ENCODE measurements at places on chromosomes 13 and 19. TPM values are rescaled to one million over a fixed set of nuclear protein-coding genes. Genes with fewer than 3 reads are reported as not detected.

- H3K4me3 ChIP-seq, result no peak overlapping the region
- no peak for DNase-seq
- no peak overlapping the region for H3K27ac ChIP-seq
Measured at GRCh38 chr19:28718909-28719308, 494.0 kb downstream of the UQCRFS1 start.

- DNase-seq, result peak; percentile 48
- no peaks in the 10 kb centered on the region for H3K36me3 ChIP-seq
- no peaks in the 10 kb centered on the region for H3K27me3 ChIP-seq
- peak overlapping the region; percentile 94 for H3K4me3 ChIP-seq
Measured at GRCh38 chr19:47778954-47779351, 450 bp downstream of the SELENOW start.

DNA sequence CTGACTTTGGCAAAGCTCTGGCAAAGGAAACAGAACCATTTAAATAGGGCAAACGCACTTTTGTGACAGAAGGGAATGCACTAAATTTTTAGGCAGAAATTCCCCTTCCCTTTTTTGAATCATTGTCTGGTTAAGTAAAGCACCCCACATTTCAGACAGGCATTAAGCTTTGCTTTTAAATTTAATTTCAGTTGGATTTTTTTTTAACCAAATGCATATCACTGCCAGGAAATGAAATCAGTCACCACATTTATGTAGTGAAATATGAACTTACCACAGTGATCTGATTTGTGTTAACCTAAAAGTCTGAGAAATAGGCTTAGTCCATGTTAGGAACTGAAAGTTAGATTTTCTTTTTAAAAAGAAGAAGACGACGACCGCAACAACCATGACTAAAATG is 10.8 kb downstream of the GPR183 start:
- H3K4me1 ChIP-seq, result no peaks in the 10 kb centered on the region
- no peak for DNase-seq
- H3K27ac ChIP-seq, result no peak overlapping the region
- H3K4me3 ChIP-seq, result no peak overlapping the region

DNA sequence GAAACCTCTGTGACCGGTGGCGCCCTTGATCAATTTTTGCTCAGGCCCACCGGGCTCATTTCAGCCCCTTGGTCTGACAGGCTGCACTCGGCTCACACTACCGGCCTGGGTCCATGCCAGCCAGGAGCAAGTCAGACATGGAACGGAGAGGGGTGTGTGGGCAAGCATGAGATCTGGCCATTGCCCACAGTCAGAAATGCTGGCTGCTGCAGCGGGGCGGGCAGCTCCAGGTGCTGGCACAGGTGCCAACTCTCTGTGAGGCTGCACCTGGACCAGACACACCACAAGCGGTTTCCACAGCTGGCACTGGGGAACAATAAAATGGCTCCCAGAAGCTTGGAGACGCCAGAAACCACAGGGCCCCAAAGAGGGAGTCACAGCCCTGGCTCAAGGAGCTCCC is 43.6 kb upstream of the LPAR6 start:
- no peaks in the 10 kb centered on the region for H3K27me3 ChIP-seq
- DNase-seq, result no peak
- H3K4me1 ChIP-seq, result no peaks in the 10 kb centered on the region

DNA sequence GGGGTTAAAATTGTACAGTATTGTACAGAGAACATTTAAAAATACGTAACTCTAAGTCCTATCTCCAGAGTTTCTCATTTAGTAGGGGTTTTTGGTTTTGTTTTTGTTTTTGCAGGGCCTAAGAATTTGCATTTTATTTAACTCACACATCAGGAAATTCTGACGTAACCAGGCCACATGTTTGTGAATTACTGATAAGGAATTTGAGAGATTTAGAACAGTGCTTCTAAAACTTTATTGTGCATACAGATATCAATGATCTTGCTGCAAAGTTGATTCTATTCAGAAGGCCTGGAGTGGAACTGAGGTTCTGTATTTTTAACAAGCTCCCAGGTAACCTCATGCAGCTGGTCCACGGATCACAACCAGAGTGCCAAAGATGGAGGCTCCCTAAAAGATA is 49.3 kb downstream of the LIG4 start:
- no peaks in the 10 kb centered on the region for H3K4me1 ChIP-seq
- no peaks in the 10 kb centered on the region for H3K27me3 ChIP-seq
- DNase-seq, result no peak
- H3K4me3 ChIP-seq, result no peak overlapping the region

The MYBPC2 gene
- not detected for total RNA-seq

DNA sequence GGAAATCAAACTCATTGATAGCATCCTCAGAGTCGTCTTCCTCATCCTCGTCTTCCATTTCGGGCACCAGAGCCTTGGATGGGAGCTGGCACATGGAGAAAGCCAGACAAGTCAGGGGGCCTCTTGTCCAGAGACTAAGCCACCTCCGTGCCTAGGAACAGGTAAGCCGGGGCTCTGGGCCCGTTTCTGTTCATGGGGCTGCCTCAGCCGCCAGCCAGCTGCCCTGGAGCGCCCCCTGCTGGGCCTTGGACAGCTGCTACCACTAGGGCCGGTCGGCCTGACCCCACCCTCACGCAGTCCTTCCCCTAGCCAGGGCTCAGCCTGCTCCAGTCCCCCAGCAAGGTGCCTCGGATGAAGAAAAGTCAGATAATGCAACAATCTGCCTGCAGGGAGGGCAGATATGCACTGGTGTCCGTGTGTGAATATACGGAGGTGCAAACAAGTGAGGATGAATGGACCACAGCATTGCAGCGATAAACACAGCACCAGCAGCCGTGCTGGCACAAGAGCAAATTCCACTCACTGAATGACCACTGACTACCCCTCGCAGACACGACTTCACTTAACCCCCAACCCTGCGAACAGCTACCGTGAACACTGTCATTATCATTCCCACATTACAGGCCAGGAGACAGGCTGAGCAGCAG is 11.9 kb upstream of the PRKD2 start:
- H3K27me3 ChIP-seq, result no peaks in the 10 kb centered on the region
- peak overlapping the region; percentile 6 for H3K27ac ChIP-seq
- peak; percentile 85 for DNase-seq
- no peaks in the 10 kb centered on the region for H3K36me3 ChIP-seq

The GARIN5A gene
- total RNA-seq, result 3.0 TPM

The PRODH2 gene
- total RNA-seq, result not detected

The ZNF430 gene
- 19.3 TPM for total RNA-seq

GRCh38 chr19:50590191-50590590 is 22.0 kb upstream of the LRRC4B start:
- H3K27me3 ChIP-seq, result no peaks in the 10 kb centered on the region
- no peaks in the 10 kb centered on the region for H3K4me1 ChIP-seq
- no peak overlapping the region for H3K4me3 ChIP-seq
- no peak for DNase-seq

- H3K27ac ChIP-seq, result no peak overlapping the region
- no peaks in the 10 kb centered on the region for H3K36me3 ChIP-seq
- DNase-seq, result no peak
Measured at GRCh38 chr13:31725841-31726240, 13.5 kb upstream of the RXFP2 start.

The KCNJ14 gene
- 1.4 TPM for total RNA-seq

GRCh38 chr19:9597027-9597426 is 12.7 kb upstream of the ZNF121 start:
- no peaks in the 10 kb centered on the region for H3K27me3 ChIP-seq
- H3K4me1 ChIP-seq, result no peaks in the 10 kb centered on the region
- no peak for DNase-seq

- H3K27ac ChIP-seq, result no peak overlapping the region
- H3K36me3 ChIP-seq, result no peaks in the 10 kb centered on the region
- peaks cover 9% of the 10 kb centered on the region for H3K4me1 ChIP-seq
- no peak for DNase-seq
- H3K27me3 ChIP-seq, result no peaks in the 10 kb centered on the region
- H3K4me3 ChIP-seq, result no peak overlapping the region
Measured at GRCh38 chr13:39499604-39500003, 103.4 kb downstream of the LHFPL6 start.

DNA sequence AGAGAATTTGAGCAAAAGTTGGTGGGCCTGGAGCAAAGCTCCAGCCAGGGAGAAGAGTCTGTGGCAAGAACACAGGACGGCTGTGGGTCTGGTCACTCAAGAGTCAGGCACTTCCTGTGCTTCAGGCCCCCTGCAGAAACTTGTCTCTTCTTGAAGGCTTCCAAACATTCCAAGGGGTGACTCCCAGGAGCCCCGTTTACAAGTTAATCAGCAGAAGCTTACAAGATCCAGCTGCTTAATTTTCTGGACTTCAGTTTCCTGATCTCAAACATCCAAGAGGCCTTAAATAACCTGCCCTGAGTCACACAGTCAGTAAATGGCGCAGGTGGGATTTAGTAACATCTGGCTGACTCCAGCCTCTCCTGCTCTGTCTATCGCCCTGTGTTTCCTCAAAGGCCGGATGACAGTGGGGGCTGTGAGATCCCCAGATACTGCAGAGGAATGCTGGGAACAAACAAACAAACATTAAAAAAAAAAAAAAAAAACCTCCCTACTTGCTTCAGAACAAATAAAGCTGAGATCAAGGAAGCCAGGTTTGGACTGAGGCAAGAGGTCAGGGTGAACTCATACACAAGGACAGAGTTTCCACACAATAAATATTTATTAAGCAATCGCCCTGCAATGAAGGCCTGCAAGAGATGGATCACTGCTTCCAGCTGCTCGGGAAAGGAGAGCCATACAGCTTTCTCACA is 175.4 kb upstream of the RFC3 start:
- DNase-seq, result peak; percentile 51
- H3K27ac ChIP-seq, result peak overlapping the region; percentile 70
- H3K4me3 ChIP-seq, result no peak overlapping the region

GRCh38 chr13:20383058-20383457 is 142.6 kb downstream of the CRYL1 start:
- no peak overlapping the region for H3K27ac ChIP-seq
- H3K27me3 ChIP-seq, result no peaks in the 10 kb centered on the region
- no peak overlapping the region for H3K4me3 ChIP-seq
- H3K36me3 ChIP-seq, result no peaks in the 10 kb centered on the region

DNA sequence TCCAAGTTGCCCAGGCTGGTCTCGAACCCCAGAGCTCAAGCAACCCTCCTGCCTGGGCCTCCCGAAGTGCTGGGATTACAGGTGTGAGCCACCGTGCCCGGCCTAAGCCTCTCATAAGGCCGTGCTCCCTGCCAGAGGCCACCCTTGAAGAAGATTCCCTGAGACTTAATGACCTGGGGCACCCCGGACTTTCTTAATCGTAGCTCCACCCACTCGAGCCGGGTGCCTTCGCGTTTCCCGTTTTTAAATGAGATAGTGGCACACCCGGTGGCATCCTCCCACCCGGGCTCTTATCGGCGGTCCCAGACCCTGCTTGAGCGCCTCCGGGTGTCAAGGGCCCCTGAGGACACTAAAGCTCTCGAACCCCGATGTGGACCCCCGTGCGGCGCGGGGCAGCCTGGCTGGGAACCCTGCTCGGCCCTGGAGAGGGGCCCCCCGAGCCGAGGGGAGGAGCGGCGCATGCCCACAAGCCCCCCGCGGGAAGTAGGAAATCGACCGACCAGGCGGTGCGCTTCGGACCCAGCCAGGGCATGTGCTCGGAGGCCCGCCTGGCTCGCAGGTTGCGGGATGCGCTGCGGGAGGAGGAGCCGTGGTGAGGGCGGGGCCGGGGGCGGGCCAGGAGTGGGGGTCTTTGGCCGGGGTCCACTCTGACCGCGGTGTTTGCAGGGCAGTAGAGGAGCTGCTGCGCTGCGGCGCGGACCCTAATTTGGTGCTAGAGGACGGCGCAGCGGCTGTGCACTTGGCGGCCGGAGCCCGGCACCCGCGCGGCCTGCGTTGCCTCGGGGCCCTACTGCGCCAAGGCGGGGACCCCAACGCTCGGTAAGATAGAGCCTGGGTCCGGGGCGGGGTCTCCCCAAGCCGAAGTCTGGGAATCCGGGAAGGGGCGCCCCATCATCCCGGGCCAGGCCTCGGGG is at the start of gene ANKLE1:
Gene ANKLE1, plus strand, starts transcription at position 511 of the 914 bp plus-strand sequence. Its CDS starts 20 bp downstream, at position 531.
- peak; percentile 46 for DNase-seq
- no peaks in the 10 kb centered on the region for H3K36me3 ChIP-seq
- H3K27ac ChIP-seq, result peak within 1 kb of the TSS; percentile 19
- H3K4me1 ChIP-seq, result peaks cover 6% of the 10 kb centered on the region
- no peak within 1 kb of the TSS for H3K4me3 ChIP-seq

- no peaks in the 10 kb centered on the region for H3K4me1 ChIP-seq
- H3K36me3 ChIP-seq, result no peaks in the 10 kb centered on the region
- DNase-seq, result no peak
- H3K27ac ChIP-seq, result no peak overlapping the region
- H3K4me3 ChIP-seq, result no peak overlapping the region
- H3K27me3 ChIP-seq, result no peaks in the 10 kb centered on the region
Measured at GRCh38 chr13:110425444-110425780, 118.3 kb downstream of the COL4A2 start.

DNA sequence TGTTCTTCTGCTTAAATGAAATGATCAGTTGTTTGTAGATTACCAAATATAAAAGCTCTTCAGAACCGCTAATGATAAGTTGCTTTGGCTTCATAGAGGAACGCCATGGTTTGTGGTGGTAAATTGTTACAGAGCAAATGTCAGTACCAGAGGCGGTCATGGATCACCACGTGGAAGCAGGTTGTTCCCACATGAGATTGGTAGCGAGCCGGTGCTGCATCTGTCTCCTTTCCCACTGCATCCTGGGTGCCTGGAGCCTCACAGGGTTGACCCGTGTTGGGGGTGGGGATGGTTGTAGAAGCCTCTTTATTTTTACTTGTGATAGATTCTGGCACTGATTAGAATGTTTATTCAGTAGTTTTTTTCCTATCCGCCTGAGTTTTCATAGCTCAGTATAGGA is 14.7 kb downstream of the GARRE1 start:
- no peak overlapping the region for H3K4me3 ChIP-seq
- no peak for DNase-seq
- H3K27ac ChIP-seq, result no peak overlapping the region
- H3K4me1 ChIP-seq, result peaks cover 11% of the 10 kb centered on the region
- no peaks in the 10 kb centered on the region for H3K36me3 ChIP-seq

DNA sequence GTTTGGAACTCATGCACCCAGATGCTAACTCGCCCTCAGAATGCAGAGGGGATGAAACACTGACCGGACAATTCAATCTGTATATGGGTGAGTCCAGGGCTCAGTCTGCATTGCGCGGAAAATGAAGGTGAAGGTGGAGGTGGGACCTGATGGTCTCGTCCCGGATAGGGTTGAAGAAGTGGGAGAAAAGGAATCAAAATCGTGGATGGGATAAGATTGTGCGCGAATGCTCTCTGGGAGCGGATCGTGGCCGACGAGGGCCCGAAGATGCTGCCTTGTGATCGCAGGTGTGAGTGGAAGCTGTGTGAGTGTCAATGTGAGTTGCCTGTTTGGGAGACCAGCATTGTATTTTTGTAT is 594 bp upstream of the ZNF850 start:
- H3K27me3 ChIP-seq, result no peaks in the 10 kb centered on the region
- DNase-seq, result no peak
- H3K4me1 ChIP-seq, result no peaks in the 10 kb centered on the region
- H3K4me3 ChIP-seq, result peak overlapping the region; percentile 81

GRCh38 chr13:59178344-59178743 is 985.4 kb downstream of the DIAPH3 start:
- H3K27ac ChIP-seq, result no peak overlapping the region
- no peaks in the 10 kb centered on the region for H3K4me1 ChIP-seq
- no peak for DNase-seq
- no peak overlapping the region for H3K4me3 ChIP-seq
- no peaks in the 10 kb centered on the region for H3K36me3 ChIP-seq

The NLRP5 gene
- total RNA-seq, result not detected

Measured in ovary (tissue), 10 donors.